Activated T-helper 1 cell treated with anti-CD3 and anti-CD28 coated beads, Interleukin-2, amount 50 U/mL, for 16 hours (primary cell): ENCODE measurements at places on chromosomes 7 and 10.

GRCh38 chr7:30001998-30002397 is 12.4 kb upstream of the SCRN1 start:
- no peak for DNase-seq

DNA sequence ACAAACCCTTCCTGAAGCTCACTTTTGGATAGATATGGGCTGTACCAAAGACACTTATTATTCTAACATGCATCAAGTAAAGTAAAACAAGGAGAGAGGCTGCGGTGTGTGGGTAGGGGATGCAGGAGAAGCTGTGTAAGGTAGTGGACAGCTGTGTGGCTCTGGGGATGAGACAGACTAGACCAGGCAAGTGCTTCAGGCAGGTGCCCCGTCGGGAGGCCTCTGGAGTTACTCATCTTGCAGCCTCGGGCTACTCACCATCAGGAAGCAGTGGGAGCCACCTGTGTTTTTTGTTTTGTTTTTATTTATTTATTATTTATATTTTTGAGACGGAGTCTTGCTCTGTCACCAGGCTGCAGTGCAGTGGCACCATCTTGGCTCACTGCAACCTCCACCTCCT is 49.3 kb upstream of the NCAPG2 start:
- DNase-seq, result no peak

DNA sequence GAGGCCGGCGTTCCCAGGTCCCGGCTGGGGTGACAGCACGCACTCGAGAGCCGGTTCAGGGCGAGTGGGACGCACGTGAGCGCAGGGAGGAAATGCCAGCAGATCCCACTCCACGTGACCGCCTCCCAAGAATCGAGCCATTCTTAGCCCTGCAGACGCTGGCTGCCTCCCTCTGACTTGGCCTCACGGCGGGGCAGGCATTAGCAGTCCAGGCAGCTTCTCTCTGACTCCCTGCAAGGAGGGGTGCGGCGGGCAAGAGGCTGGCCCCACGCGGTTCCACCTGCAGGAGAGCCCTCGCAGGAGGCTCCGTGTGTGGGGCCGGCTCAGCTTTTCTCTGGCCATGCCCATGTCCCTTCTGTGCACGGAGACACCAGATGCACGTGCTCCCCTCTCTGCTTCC is 10.1 kb downstream of the GPR146 start:
- no peak for DNase-seq

DNA sequence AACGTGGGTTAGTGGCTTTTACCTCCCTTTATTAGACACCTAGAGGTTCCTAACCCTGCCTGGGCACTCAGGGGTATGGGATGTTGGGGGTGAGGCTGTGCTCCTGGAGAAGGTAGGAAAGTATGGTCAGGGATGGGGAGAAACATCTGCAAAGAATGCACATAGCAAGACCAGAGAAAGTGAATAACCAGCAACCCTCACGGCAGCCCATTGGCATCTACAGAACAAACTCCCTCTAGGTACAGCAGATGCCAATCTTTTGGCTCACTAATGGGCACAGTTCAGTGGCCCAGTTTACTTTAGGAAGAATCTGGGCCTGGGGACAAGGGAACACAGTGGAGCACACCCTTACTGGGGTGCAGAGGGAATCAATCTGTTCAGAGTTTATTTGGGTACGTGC is 143.9 kb downstream of the JAZF1 start:
- no peak for DNase-seq

GRCh38 chr7:37394158-37394557 is 54.5 kb downstream of the ELMO1 start:
- no peak for DNase-seq
